Left renal cortex interstitium (tissue), 4 donors: ENCODE measurements at places on chromosomes 7 and 10. TPM values are rescaled to one million over a fixed set of nuclear protein-coding genes. Genes with fewer than 3 reads are reported as not detected.

- no peak for DNase-seq
Measured at GRCh38 chr10:54656643-54657042, 144.4 kb downstream of the PCDH15 start.

CYP2C19 gene
- polyA plus RNA-seq: not detected

- DNase-seq: no peak
Measured at GRCh38 chr10:122112021-122112616, 123.2 kb downstream of the TACC2 start.

- DNase-seq: no peak
Measured at GRCh38 chr7:4722960-4723630, 41.0 kb downstream of the FOXK1 start.

DRGX gene
- not detected for polyA plus RNA-seq

- DNase-seq: no peak
Measured at GRCh38 chr7:1956611-1957470, 275.9 kb downstream of the MAD1L1 start.

DNA sequence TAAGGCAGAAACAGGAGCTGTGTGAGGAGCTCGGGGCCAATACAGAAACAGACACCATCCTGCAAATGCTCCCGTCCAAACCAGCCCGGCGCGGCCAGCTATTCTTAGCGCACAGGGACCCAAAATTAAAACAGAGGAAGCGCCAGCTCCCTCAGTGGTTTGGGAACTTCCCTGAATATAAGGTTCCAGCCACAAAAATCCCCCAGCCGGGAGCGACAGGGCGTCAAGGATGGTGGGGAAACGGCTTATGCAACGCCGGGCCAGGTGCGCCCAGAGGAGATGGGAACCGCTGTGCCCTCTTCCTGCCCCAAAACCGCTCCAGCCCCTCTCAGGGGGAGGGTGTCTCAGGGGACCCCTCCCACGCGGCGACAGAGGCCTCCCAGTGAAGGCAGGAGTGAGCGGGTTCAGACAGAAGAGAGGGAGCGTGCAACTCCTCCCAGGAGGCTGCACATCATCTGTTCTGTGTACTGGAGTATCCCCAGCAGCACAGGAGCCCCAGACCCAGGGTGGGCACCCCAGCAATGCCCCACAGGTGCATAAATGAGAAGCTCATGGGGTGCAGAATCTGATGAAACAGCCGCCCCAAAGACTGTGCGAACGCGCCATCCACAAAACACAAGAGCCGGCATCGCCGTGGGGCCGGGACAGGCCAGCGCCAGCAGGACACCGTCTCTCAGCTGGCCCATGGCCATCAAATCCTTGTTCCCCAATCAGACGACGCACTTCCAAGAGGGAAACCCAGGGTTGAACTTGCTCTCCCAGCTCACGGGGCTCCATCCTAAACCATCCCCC, 73.9 kb upstream of the PDGFA start:
- DNase-seq: no peak

GRCh38 chr10:126262233-126262838, 125.9 kb downstream of the ADAM12 start:
- no peak for DNase-seq

DNA sequence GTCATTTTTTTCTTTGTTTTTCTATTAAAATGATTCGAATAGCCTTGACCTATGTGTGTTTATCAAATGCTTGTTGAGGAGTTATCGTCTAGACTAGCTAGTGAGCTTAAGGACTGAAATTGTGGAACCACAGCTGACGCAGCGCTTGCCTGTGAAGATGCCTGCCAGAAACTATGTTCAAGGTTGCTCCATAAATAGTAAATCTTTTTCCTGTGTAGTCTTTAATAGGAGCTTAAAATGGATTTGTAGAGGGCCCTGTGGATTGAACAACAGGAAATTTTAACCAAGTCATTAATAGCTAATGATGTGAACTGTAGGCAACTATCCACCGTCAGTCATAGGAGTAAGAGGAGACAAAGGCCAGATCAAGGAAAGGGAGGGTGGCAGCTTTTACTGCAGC, 145.1 kb downstream of the GNAI1 start:
- DNase-seq: no peak

- no peak for DNase-seq
Measured at GRCh38 chr7:42181566-42181965, 55.4 kb downstream of the GLI3 start.

DNA sequence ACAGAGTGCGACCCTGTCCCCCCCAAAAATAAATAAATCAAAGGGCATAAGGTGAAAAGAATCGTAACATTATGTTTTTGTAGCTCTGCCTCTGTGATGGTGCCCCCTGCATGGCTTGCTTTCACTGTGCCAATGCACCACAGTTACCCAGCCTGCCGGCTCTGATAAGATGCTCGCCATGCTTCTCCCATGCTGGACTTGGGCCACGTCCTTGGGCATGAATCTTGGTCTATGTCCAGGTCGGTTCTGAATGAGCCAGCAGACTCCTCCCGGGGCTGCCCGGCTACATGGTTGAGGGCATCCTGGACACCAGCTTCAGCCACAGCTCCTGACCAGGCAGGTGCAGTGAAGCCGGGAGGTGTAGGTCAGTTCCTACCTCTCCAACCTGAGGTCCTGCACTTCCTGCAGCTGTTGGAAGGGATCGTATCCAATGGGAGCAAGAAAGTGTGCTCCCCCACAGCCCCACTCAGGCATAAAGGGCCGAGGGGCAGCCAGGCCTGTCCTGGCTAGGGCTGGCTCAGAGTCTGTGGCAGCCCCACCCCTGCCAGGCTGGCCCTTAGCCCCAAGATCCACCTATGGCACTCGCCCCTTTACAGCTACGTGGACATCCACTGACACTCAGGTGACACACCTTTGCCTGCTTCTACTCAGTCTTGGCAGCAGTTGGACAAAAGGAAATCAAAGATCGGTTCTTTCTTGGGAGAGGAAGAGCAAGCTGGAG, 34.1 kb downstream of the CHST3 start:
- no peak for DNase-seq

GRCh38 chr7:698515-699475, 27.7 kb upstream of the DNAAF5 start:
- no peak for DNase-seq

VPS50 gene
- 30.4 TPM for polyA plus RNA-seq

DNA sequence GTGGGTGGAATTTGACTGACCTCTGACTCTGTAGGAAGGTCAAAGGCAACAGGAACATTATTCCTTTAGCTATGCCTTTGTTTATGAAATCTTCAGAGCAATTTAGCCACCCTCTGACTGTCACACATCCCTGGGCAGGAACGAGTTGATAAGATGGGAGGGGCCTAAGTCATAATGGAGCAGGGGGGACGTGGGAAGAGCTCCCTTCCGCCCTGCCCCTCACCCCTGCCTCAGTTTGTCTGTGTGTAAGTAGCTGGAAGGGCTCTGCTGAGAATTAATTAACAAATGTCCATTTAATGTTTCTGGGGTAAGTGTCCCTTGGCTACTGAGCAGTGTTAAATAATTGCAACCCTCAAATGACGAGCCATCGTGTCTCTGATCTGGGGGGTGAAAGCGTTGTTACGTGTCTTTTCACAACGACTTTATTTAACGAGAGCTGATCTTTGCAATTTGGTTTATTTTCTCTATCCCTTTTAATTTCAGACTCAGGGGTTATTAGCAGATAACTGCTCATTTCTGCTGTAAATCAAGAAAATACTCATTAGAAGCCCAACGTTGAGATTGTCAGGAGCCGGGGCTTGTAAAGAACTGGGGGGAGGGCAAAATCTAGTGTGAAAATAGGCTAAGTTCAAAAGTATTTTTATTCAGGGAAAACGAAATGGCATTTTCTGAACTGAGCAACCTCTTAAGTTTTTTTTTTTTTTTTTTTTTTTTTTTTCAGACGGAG, 12.5 kb upstream of the UNCX start:
- no peak for DNase-seq

COL1A2 gene
- 862 TPM for polyA plus RNA-seq
